Left lung (tissue), 14 donors: ENCODE measurements at places on chromosomes 1 and 21.

DNA sequence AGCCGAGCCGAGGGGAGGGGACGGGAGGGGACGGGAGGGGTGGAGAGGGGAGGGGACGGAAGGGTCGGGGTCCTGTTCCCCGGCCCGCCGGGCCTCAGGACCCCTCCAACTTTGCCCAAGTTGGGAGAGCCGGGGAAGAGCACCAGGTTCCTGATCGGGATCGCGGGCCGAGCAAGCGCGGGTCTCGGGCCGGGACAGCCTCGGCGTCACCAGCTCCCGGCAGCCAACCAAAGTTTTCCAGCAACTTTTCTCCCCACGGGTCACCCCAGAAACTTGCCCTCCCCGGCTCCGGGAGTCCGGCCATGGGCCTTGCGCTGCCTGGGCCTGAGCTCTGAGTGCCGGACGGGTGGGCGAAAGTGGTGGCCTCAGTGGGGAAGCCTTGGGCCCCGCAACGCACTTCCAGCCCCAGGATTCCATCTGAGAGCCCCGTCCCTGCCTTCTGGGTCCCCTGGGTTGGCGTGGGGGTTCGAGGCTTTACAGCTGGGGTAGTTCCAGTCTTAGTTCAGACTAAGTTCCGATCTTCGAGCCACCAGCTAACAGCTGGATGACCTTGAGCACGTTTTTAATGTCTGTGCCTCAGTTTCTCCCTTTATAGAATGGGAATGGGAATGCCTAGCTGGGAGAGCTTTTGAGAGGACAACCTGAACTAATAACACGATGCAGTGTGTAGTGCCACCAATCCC, 458 bp downstream of the ZC3H12A start:
- H3K36me3 ChIP-seq, result peaks cover 40% of the 10 kb centered on the region
- no peak for DNase-seq
- peaks cover 51% of the 10 kb centered on the region for H3K4me1 ChIP-seq
- peak overlapping the region; percentile 94 for H3K4me3 ChIP-seq
- no peaks in the 10 kb centered on the region for H3K27me3 ChIP-seq

- peak overlapping the region; percentile 92 for H3K27ac ChIP-seq
- H3K4me3 ChIP-seq, result no peak overlapping the region
- H3K4me1 ChIP-seq, result peaks cover 39% of the 10 kb centered on the region
- no peaks in the 10 kb centered on the region for H3K27me3 ChIP-seq
These were observed 34.3 kb upstream of the ECE1 start for GRCh38 chr1:21324368-21325141.

DNA sequence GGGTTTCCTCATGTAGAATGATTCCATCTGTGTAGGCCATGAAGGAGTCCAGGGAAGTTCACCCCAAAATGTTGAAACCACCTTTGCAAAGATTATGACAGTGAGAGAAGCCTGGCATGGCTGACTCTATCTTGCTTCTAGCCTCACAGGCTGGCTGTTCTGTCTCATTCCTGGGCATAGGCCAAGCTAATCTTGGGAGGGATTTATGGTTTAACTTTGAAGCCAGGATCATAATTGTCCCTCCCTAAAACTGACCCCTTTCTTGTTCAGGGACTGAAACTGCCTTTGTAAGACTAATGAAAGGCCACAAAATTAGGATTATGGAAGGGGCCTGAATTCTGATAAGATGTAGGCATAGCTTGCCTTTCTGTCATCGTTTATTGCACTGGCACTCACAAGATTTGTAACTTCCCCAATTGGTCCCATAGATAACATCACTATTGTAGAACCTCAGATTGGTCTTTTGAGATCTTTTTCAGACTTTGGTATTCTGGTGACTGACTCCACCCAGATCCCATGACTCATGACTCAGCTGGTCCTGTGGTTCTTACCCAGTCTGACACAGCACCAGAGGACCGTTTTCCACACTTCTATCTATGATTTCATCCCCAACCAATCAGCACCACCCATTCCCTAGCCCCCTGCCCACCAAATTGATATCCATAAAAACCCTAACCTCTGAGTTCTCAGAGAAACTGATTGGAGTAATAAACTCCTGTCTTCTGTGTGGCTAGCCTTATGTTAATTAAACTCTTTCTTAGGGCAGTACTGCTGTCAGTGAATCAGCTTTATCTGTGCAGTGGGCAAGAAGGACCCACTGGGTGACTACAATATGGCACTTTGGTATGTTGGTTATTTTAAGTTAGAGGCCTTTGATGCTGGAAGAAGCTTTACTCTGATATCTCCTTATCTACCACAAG, 13.6 kb upstream of the LAMTOR5 start:
- no peaks in the 10 kb centered on the region for H3K4me1 ChIP-seq
- no peaks in the 10 kb centered on the region for H3K27me3 ChIP-seq
- no peaks in the 10 kb centered on the region for H3K36me3 ChIP-seq
- H3K4me3 ChIP-seq, result no peak overlapping the region
- no peak overlapping the region for H3K27ac ChIP-seq
- DNase-seq, result no peak

DNA sequence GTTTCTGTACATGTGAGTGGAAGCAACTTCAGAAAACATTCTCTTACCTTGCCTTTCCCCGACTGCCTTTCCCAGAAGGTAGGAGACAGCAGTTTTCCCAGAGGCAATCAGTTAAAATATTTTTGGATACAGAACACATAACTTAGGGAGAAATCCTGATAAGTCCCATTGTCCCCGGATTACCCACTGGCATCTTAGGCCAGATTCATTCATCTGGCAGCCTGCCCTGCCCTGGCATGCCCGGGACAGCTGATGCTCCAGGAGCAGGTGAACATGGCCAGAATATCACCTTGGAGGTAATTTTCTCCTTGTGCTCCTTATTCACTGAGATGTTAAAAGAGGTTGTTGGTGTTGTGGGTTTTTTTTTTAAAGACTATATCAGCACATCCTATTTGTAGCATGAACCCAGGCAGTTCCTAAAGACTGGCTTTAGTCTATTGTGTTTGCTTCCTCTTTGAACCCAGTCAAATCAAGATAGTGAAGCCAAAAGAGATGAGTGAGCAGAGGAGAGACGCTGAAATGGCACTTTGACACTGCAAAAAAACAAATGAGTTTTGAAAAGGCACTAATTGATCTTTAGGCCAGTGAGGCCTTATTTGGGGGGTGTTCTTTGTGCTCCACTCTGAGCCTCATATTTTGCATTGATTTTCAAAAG, 139.6 kb downstream of the PLPP3 start:
- H3K4me3 ChIP-seq, result no peak overlapping the region
- H3K27me3 ChIP-seq, result no peaks in the 10 kb centered on the region
- DNase-seq, result no peak

GRCh38 chr1:5254131-5254725, 599.8 kb downstream of the AJAP1 start:
- no peaks in the 10 kb centered on the region for H3K4me1 ChIP-seq
- no peak for DNase-seq
- H3K4me3 ChIP-seq, result no peak overlapping the region
- no peaks in the 10 kb centered on the region for H3K27me3 ChIP-seq
- no peaks in the 10 kb centered on the region for H3K36me3 ChIP-seq
- H3K27ac ChIP-seq, result no peak overlapping the region

GRCh38 chr1:53626616-53627015, 112.3 kb downstream of the GLIS1 start:
- no peak overlapping the region for H3K4me3 ChIP-seq
- H3K36me3 ChIP-seq, result no peaks in the 10 kb centered on the region
- DNase-seq, result no peak
- H3K27me3 ChIP-seq, result no peaks in the 10 kb centered on the region
- H3K4me1 ChIP-seq, result no peaks in the 10 kb centered on the region
- no peak overlapping the region for H3K27ac ChIP-seq

DNA sequence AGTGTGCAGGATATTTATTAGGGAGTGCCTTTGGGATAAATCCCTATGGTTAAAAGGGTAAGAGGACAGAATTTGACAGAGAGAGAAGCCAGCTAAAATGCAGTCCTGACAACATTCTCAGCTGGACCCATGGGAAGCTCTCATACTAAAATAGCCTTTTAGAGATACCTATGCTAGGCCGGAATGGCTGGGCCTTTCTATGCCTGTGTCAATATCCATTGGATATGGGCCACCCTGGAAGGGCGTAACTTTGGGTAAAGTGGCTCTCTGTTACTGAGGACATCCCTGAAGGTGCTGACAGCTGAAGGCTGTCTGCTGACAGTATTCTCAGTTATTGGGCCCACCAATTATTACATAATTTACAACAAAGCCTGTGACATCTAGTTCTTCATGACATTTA, 613.0 kb upstream of the B3GALT2 start:
- no peaks in the 10 kb centered on the region for H3K36me3 ChIP-seq
- no peaks in the 10 kb centered on the region for H3K4me1 ChIP-seq
- no peaks in the 10 kb centered on the region for H3K27me3 ChIP-seq
- H3K27ac ChIP-seq, result no peak overlapping the region
- H3K4me3 ChIP-seq, result no peak overlapping the region

DNA sequence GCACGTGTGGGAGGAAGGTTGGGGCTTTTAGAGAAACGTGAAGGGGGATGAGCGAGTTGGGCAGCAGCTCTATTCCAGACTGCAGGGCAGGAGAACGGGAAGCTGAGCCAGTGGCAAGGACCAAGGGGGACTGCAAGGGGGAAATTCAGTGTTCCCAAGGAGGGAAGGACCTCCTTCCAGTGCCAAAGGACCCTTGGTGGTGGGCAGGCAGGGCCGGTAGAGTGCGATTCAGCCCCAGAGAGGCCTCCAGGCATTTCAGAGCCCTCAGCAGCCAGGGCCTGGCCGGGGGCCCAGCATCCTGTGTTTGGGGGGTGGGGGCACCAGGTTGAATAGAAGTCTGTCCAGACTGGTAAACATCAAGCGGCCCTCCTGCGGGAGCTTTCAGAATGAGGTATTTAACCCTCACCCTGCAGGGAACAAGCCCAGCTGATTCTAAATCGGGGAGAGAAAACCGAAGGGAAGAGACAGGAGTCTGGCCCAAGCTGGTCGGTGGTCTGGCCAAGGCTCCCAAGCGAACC, 2.3 kb downstream of the COL9A2 start:
- H3K27ac ChIP-seq, result no peak overlapping the region
- no peaks in the 10 kb centered on the region for H3K36me3 ChIP-seq
- H3K4me3 ChIP-seq, result peak overlapping the region; percentile 44
- H3K4me1 ChIP-seq, result peaks cover 44% of the 10 kb centered on the region
- DNase-seq, result no peak
- H3K27me3 ChIP-seq, result peaks cover 59% of the 10 kb centered on the region

- no peaks in the 10 kb centered on the region for H3K36me3 ChIP-seq
- H3K4me3 ChIP-seq, result no peak overlapping the region
- no peaks in the 10 kb centered on the region for H3K27me3 ChIP-seq
These were observed 1234.4 kb downstream of the KCNT2 start for GRCh38 chr1:195373856-195374255.

DNA sequence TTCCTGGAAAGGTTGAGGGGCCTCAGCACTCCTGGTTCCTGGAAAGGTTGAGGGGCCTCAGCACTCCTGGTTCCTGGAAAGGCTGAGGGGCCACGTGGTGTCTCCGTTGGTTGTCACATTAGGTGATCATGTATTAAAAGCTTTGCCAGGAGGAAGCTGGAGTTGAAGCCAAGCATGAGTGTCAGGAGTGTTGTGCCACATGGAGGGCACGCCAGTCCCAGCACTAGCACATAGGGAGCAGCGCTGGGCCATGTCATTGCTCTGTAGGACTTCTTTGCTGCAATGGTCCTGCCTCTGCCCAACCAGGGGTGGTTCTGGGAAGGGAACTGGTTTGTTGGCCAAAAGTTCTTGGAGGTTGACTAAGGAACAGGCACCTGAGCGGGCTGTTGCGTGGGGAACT, 13.3 kb downstream of the ATP5PO start:
- no peaks in the 10 kb centered on the region for H3K4me1 ChIP-seq
- H3K27me3 ChIP-seq, result no peaks in the 10 kb centered on the region
- DNase-seq, result no peak
- H3K36me3 ChIP-seq, result peaks cover 70% of the 10 kb centered on the region
- no peak overlapping the region for H3K27ac ChIP-seq

GRCh38 chr1:209585672-209586071, 2.2 kb downstream of the CAMK1G start:
- H3K36me3 ChIP-seq, result no peaks in the 10 kb centered on the region
- H3K27ac ChIP-seq, result no peak overlapping the region
- peak; percentile 71 for DNase-seq
- H3K4me3 ChIP-seq, result no peak overlapping the region
- H3K4me1 ChIP-seq, result no peaks in the 10 kb centered on the region
- peaks cover 78% of the 10 kb centered on the region for H3K27me3 ChIP-seq

DNA sequence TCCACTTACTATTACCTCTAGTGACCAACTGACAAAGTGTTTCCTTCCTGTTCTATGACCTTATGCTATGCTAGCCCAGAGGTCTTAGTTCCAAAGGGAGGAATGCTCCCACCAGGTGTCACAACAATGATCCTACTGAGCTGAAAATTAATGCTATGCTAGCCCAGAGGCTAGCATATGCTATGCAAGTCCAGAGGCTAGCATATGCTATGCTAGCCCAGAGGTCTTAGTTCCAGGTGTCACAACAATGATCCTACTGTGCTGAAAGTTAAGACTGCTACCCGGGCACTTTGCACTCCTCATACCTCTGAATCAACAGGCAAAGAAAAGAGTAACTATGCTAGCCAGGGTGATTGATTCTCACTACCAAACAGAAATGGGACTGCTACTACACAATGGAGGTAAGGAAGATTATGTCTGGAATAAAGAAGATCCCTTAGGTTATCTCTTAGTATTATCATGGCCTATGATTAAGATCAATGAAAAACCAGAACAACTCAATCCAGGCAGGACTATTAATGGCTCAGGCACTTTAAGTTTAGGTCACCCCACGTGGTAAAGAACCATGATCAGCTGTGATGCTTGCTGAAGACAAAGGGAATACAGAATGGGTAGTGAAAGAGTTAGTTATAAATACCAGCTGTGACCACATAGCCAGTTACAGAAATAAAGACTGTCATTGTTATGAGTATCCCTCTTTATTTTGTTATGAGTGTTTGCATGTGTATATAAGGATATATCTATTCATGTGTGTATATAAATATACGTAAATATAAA, 114.1 kb downstream of the CSMD2 start:
- no peaks in the 10 kb centered on the region for H3K36me3 ChIP-seq
- no peaks in the 10 kb centered on the region for H3K4me1 ChIP-seq
- H3K27ac ChIP-seq, result no peak overlapping the region

GRCh38 chr1:23103001-23103889, 65.4 kb downstream of the LUZP1 start:
- DNase-seq, result no peak
- H3K36me3 ChIP-seq, result peaks cover 15% of the 10 kb centered on the region
- H3K27me3 ChIP-seq, result no peaks in the 10 kb centered on the region
- no peak overlapping the region for H3K4me3 ChIP-seq

DNA sequence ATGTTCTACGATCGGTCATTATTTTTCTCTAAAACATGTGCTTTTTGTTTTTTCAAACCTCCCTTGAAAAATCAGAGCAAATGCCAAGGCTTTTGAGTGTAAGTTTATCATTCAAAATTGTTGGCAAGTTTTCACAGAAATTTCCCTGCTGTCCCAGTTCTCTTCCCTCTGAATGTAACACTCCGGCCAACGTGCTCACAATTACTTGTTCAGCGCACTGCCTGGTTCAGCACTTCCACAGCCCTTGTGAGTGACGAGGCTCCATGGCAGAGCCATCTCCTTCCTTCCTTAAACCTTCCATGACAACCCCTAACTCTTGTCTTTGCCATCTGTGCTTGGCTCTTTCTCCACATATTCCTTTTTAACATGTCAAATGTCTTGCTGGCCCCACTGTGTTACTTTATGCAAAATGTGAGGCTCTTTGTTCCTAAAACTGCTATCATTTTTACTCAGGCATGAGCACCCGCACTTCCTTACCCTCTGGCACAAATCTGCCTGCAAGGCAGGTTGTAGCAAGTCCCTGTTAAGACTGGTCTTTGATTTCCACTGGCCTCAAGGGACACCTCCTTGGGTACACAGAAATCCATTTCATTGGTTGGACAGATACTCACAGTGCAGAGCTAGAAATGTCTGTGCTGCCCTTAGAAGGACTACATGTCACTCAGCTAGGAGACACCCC, 142.8 kb downstream of the HUNK start:
- DNase-seq, result peak; percentile 68
- H3K27ac ChIP-seq, result no peak overlapping the region
- no peaks in the 10 kb centered on the region for H3K36me3 ChIP-seq
- no peaks in the 10 kb centered on the region for H3K4me1 ChIP-seq
- H3K27me3 ChIP-seq, result no peaks in the 10 kb centered on the region
